ENCODE measurements at places on chromosomes 1 and 21. TPM values are rescaled to one million over a fixed set of nuclear protein-coding genes. Genes with fewer than 3 reads are reported as not detected.

DNA sequence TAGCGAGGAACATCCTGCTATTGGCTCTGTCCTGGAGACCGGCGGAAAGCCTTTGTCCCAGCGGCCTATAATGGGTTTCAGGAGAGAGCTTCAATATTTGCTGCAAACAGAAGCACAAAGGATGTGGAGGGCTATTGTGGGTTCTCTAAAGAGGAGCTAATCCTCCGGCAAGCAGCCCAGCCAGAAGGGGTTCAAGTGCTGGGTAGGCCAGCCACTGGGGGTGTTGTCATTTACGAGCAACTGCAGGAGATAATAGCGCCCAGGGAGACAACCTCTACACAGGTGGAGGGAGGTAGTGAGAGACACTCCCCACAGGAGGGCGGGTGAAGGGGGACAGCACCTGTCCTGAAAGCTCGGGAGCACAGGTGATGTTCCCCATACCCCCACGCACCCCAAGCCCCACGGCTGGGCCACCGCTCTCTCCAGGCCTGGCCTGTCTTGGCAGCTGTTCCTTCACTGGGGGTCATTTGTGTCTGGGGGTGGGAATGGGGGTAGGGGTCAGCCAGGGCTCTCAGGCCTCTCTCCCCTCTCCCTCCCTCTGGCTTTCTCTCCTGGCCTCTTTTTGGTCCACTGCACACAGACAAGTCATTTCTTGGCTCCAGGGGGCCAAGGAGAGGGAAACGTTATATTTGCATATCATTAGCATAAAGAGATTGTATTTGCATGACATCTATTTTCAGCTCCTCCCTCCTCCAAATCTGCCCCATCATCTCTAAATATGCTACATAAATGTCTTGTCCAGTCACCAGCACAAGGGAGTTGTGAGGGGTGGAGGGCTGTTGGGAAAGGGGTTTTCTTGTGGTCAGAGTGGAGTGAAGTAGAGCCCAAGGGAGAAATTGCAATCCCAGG, 22.0 kb upstream of the SLC26A9 start:
- no peak for DNase-seq

DNA sequence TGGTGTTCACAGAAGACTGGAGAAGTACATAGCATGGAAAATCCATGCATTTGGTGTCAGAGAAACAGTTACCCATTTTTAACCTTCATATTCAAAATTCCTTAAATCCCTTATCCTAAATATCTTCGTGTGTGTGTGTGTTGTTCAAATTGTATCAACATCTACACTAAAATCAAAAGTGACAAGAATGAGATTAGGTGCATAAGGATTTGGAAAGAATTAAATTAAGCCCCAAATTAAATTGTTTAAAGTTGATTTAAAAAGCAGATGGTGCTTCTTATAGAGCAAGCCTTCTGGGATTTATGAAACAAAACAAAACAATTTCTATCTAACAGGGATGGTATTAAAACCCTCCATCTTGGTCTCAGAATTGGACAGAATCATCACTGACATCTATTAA, 4.7 kb downstream of the RSPH1 start:
- no peak for DNase-seq

DNA sequence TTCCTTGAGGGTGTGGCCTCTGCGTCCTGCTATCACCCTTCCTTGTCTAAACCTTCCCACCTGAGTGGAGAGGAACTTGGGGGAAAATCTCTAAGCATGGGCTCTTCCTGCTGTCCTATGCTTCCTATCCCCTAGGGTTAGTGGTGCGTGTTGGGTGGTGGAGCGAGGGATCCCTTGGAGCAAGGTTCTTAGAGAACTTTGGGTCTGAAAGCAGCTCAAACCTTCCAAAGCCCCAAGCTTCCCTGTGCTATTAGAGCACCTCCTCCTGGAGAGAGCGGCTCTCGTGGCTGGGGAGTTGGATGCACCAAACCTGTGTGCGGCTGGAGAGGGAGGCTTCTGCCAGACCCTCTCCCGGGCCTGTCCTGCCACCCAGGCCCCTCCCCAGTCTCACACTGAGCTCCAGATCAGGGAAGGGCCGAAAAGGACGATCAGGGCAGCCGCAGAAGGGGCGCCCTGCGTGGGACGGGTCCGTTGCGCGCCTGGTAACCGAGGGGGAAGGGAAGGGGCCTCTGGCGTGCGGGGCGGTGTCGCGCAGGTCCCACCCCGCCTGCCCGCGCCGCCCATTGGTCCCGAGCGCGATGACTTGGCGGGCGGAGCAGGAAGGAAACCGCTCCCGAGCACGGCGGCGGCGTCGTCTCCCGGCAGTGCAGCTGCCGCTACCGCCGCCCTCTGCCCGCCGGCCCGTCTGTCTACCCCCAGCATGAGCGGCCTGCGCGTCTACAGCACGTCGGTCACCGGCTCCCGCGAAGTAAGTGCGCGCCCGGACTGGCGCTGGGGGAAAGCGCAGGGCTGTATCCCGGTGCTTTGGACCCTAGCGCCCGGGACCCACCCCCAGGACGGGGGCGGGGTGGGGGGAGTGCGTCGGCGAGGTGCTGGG, at the start of gene SH3BGRL3:
Gene SH3BGRL3, plus strand, starts transcription at position 631 of the 877 bp plus-strand sequence. Its CDS starts 70 bp downstream, at position 701.
- peak; percentile 93 for DNase-seq

DNA sequence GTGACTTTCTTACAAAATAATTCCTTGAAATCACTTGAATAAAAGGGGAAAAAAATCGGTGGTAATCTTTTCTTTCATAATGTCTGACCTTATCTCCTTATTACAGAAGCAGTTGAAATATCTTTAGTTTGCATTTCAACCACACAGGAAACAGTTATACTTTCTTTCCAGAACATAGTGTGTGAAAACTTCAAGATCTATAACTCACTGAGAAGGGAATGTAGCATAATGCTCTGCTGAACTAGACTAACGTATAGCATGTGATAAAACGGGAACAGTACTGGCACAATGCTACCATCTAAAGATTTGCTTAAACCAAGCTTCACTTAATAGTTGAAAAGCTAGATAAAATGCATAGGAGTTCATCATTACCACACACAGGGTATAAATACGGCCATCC, 45.0 kb downstream of the VAV3 start:
- DNase-seq, result no peak

DNA sequence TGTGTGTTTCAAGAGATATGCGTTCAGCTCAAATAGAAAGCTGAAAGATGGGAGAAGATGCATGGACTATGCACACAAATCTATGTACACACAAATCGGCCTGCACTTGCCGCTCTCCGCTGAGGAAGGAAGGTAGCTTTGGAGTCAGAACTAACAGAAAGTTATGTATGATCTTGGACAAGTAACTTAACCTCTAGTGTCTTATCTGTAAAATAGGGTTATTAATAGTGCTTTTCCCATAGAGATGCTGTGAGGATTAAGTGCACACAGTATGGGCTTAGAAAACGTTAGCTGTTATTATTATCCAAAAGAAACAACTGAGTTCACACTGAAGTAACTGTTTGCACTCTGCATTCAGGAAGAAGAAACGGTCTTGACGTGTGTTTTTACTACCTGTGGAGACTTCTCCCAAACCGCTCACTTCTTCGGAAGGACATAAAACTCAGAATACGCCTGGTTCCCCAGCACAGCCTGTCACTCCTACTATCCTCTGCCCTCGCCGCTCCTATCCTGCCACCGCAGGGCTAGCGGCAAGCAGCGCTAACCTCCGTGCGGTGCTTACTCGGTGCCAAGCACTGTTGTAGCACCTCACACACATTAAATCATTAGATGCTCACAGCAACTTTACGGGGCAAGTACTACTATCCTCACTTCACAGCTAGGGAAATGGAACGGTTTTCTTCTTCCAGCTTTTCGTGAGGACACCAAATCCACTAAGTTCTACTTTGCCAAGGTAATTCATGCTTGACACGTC, 1.3 kb downstream of the TGFBR3 start:
- peak; percentile 35 for DNase-seq

- peak; percentile 56 for DNase-seq
Measured at GRCh38 chr1:37498872-37499617, 15.5 kb downstream of the MEAF6 start.

The KIF17 gene
- total RNA-seq, result 21.1 TPM

The PTPRF gene
- total RNA-seq, result 549 TPM

The FRRS1 gene
- 31.7 TPM for total RNA-seq

All from transverse colon (tissue), 4 donors.